ENCODE measurements at places on chromosomes 11 and 22.

DNA sequence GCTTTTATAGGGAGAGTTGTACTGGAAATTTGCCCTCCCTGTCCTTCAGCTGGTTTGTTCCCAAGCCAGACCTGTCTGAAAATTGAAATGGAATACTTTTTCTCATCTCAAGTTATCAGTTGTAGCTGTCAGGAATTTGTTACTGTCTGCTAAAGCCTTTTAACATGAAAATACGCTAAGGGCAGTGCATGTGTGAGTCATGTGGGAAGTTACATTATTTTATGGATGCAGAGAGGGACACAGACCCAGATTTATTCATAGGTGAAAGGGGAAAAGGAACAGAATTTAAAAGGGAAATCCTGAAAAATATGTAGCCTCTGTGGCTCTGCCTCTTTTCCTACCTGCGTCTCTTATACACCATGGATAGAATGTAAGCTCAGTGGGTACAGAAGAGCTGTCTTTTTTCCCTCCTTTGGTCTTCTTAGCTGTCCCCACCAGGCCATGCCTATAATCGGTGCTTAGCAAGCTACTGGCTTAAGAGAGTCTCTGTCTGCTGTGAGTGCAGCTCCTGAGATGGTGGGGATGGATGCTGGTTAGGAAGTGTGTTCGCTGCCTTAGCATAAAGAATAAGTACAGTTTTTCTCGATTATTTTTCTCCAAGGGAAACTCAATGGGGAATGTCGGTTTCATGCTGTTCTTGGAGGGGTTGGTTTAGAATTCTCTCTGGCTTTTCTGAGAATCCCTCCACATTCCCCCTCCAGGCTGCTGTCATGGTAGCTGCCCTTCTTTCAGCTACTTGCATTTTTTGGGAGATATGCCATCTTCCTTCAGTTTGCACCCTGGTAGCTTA, 166.8 kb downstream of the TEAD1 start:
- no peak for DNase-seq

- no peak for DNase-seq
Measured at GRCh38 chr11:120914601-120915000, 109.3 kb upstream of the TBCEL start.

GRCh38 chr11:10747733-10748132, 3.3 kb upstream of the CTR9 start:
- no peak for DNase-seq

DNA sequence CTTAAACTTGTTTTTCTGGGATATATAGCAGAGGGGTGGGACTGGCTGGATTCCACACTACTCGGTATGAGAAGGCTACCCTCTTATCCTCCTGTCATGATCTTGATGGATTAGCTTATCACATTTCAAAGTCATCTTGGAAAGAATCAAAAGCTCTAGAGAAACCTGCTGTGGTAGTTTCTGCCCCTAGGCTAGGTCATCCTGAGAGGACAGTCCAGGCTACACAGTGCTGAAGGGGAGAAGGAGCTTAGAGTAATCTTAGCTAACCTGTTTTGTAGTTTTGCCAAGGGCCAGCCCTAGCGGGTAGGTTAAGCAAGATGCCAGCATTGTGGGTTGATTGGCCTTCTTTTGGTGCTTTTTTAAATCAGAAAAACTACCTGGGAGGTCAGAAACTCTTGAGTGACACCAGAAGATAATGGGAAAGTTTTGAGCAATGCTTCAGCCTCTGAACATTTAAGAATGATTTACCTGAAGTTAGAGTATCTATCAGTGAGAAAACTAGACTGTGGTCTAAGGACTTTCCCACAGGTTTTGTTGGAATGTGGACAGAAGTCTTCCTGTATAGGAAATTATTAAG, 21.3 kb downstream of the PIWIL4 start:
- no peak for DNase-seq

GRCh38 chr22:44221710-44222475, 41.2 kb downstream of the PARVG start:
- DNase-seq, result no peak

DNA sequence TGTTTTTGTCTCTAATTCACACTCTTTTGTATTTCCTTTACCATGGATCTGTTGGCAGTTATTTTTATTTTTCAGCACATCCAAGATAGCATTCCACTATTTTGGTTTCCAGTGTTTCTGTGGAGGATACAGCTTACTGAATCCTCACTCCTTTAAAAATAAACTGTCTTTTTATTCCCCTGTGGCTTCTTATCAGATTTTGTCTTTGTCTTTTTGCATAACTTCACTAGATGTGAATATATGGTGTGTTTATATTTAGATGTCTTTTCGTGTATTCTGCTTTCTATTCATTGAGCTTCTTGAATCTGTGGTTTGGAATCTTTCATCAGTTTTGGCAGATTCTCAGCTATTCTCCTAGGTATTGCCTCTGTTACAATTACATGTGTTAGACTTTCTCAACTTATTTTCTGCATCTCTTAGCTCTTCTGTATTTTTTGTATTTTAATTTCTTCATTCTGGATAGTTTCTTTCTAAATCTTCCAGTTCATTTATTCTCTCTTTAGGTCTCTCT, 7.4 kb upstream of the ATXN10 start:
- DNase-seq, result no peak
